GM18507 (cell line): ENCODE measurements at places on chromosomes 2 and 18.

DNA sequence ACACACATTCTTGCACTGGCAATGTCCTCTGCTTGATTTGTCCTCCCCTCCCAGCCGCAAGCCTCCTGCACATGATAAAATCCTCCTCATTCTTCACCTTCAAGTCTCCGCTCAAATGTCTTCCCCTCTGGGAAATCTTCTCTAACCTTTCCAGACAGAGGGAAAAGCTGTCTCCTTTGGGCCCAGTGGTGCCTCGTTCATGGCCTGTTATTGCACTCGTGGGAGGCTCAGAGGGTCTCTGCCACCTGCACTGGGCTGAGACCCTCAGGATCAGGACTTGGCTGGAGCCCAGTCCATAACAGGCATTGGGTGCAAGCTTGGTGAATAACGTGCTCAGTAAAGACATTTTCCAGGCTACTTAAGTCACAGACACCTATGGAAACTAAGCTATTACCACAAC, 68.6 kb downstream of the PTGR3 start:
- DNase-seq = no peak

DNA sequence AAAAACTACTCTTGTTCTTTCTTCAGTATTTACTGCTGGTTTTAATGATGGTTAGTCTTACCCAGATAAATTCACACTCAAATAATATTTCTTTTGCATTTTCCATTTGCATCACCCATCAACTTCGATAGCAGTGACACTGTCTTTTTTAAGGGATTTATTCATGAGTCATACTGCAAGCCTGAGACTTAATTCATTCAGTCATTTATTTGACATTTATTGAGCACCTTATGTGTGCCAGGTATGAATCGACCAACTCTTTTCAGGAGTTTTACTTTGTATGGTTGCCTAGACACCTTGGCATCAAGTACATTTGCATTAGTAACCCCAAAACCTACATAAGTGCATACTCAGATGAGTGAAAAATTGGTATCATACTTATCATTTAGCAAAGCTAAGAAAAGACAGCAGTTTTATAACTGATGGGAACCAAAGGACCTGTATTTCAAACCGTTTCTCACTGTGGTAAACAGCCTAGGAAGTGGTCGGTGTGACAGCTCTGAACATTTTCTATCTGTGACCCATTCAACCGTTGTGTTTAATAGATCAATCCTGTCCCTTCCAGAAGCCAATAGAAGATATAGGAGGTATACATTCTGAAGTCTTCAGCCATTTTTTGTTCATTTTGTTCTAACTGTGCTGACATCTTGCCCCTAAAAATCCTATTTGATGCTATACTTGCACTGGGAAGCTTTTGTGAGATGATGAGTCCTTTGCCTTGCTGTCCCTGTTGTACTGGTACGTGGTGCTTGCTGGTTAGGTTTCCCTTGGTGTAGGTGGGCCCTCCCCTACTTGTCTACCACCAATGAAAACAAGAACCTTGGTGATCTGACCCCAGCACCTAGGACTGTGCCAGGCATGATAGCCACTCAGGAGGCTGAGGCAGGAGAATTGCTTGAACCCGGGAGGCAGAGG, 484.7 kb upstream of the RAB12 start:
- no peak for DNase-seq

GRCh38 chr18:55839343-55839742, 251.4 kb upstream of the TCF4 start:
- DNase-seq = no peak

- no peak for DNase-seq
These were observed 159.7 kb upstream of the SKOR2 start for GRCh38 chr18:47411159-47411558.

DNA sequence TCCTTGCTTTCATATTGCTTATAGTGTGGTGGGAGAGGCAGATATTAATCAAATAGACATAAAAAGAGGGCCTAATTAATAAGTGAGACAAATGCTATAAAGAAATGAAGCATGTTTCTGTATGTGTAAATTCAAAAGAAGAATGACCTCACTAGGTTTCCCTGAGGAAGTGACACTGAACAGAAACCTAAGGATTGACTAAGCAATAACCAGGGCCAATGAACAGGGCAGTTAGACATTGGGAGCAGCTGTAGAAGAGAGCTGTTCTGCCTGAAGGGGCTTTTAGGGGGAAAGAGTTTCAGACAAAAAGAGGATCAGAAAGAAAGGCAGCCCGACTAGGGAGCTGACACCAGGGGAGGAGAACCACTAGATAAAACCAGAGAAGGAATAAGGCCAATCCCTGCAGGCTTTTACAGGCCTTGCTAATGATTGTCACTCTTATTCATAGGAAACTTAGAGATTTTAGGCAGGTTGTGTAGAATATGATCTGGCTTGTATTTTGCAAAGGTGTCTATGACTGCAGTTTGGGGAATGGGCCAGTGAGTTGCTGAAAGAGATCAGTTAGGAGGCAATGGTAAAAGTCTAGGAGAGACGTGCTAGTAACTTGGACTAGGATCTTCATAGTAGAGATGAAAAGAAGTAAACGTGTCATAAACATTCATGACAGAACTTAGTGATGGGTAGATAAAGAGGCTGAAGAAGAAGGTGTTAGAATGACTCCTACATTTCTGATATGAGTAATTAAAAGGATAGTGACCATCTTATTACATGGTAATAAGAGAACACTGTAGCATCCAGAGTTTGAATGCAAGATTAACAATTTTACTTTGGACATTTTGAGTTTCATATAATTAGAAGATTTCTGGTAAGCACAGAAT, 26.8 kb upstream of the NABP1 start:
- DNase-seq = peak; percentile 39

- DNase-seq = no peak
These were observed 465.0 kb downstream of the ZEB2 start for GRCh38 chr2:144054911-144055310.

- DNase-seq = no peak
These were observed 315.8 kb downstream of the GULP1 start for GRCh38 chr2:188607501-188607900.

DNA sequence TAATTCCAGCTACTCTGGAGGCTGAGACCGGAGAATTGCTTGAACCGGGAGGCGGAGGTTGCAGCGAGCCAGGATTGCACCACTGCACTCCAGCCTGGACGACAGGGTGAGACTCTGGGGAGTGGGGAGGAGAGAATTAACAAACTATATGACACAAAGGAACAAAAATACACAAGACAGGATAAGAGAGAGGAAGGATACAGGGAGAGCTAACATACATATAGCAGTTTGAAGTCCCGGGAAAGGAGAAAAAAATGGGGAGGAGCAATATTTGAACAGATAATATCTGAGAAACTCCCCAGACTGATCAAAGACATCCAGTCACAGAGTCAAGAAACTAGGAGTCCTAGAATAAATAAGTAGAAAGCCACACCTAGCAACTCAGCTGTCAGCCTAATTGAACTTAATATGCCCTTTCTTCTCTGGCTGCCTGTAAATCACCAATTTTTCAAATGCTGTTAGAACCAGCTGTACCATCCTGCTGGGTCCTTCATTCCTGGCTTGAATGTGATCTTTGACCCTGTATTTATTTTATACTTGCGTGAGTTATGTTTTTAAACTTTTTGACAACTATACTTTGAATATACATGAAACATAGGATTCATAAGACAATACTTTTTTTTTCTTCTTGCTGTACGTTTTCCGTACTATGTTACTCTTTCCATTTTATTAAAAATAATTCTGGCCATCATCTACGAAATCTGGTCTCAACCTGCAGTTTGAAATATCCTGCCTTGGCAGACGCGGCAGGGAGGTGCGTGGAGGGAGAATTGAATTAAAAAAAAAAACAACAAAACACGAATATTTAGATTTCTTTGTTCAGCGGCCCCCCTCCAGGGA, 876 bp upstream of the CYP27A1 start:
- DNase-seq = no peak

DNA sequence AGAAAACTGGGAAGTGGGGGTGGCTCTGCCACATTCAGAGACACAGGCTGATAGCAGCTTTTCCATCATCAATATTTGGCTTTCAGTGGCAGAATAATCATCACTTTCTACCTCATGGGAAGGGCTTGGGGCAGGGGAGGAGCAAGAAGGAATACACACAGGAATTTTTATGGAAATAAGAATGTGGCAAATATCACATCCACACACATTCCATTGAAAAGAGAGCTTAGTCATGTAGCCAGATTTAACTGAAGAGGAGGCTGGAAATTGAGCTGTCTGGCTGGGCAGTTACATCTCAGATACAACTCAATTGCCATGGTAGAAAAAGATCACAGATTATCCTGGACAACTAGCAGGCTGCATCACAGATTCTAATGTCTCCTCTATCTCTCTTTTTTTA, 1474.0 kb upstream of the ACVR2A start:
- DNase-seq = no peak

DNA sequence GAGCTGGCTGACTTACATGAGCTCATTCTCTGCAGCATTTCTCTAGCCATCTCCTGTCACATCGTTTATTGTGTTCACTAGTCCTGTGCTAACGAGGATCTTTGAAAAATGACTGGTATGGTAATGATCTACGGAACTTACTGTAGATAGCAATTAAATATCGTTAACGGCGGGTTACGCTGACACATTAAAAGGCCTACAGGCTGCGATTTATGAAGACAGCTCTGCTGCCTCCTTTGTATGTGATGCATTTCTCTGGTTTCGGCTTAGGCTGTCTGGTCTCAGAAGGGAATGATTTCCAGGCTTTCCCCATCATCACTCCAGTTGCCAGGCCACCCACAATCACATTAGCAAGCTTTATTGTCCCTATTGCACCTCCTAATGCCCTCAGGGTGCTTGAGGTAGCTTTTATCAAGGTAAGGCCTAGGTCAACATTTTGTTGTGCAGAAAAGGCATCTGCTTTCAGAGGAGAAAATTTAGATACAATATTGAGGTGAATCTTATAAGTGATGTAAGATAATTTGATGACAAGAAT, 284.4 kb downstream of the SOX11 start:
- no peak for DNase-seq

- no peak for DNase-seq
These were observed 365.3 kb downstream of the TDRD15 start for GRCh38 chr2:21489080-21489479.

- DNase-seq = no peak
These were observed 103.7 kb downstream of the NCK2 start for GRCh38 chr2:105848367-105848766.

DNA sequence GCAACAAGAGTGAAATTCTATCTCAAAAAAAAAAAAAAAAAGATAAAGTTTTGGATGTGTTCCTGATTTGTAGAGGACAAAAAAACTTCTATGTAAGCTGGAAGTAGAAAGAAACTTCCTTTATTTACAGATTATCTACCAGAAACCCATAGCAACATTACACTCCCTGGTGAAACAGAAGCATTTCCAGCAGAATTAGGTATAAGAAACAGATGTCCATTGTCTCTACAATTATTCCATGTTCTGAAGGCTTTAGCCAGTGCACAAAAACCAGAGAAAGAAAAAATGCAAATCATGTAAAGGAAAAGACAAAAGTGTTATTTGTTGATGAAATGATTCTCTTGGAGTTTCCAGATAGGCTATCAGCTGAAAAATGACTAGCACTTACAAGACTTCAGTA, 4.9 kb downstream of the TUBB6 start:
- no peak for DNase-seq

- DNase-seq = no peak
These were observed 12.6 kb upstream of the UGT1A8 start for GRCh38 chr2:233604826-233605225.

DNA sequence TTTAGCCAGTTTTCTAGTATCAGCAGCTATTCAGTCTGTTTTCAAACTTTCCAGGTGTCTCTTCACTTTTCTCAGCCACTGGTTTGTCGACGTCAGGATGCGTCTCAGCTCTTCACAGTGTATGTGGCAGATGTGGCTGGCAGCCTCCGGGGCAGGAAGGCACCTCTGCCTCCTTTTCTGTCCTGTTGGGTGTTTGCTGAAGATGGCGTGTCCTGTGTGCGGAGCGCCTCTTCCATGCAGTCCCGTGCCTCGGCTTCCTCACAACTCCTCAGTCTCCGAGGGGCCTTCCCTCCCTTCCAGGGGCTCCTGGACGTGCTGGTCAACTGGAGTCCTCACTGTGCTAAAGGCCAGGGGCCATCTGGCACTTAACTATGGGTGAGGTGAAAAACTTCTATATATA, 65.4 kb upstream of the PXDN start:
- no peak for DNase-seq

- DNase-seq = no peak
These were observed 9.1 kb upstream of the SERPINB5 start for GRCh38 chr18:63467699-63468098.

DNA sequence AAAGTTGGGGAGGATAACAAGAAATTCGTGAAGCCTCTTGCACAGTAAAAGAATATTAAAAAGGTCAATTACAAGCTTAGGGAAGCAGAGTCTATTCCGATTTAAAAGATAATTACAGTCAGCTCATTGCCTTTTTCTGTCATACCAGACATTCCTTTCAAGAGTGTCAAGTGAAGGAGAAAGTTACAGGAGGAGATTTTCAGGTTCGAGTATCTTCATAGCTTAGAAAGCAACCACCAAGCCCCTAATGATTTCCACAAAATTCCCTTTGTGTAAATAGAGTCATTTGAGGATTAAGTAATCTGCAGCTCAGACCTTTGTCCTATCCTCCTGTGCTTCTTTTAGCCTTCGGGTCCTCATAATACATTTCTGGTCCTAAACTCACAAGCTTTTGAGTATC, 414.9 kb downstream of the CDH2 start:
- DNase-seq = no peak

DNA sequence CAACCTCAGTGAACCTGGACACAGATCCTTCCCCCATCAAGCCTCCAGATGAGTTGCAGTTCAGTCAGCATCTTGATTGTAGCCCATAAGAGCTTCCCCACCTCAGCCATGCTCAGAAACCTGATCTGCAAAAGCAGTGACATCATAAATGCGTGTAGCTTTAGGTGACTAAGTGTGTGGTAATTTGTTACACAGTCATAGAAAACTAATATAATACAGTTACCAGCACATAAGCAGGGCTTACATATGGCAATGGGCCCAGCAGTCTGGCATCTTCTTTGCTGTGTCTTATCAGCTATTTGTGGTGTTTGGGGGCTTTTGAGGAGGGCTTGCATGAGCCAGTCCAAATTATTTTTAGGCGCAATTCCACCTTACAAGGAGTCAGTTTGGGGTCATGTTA, 807.0 kb downstream of the SLC4A3 start:
- no peak for DNase-seq

- DNase-seq = no peak
These were observed 150.3 kb upstream of the RASGRP3 start for GRCh38 chr2:33326100-33326499.

GRCh38 chr2:135851858-135852257, 14.9 kb upstream of the LCT start:
- no peak for DNase-seq
